Activated naive CD4-positive, alpha-beta T cell treated with anti-CD3 and anti-CD28 coated beads, Interleukin-2, amount 10 ng/mL, durations not matched to agents 7 days and 5 days (primary cell): ENCODE measurements at places on chromosomes 12 and 14.

GRCh38 chr12:44155358-44155757 lies 319.5 kb downstream of the TMEM117 start:
- DNase-seq = no peak

- DNase-seq = no peak
Observed at GRCh38 chr14:46574221-46574977, 77.2 kb downstream of the RPL10L start.

DNA sequence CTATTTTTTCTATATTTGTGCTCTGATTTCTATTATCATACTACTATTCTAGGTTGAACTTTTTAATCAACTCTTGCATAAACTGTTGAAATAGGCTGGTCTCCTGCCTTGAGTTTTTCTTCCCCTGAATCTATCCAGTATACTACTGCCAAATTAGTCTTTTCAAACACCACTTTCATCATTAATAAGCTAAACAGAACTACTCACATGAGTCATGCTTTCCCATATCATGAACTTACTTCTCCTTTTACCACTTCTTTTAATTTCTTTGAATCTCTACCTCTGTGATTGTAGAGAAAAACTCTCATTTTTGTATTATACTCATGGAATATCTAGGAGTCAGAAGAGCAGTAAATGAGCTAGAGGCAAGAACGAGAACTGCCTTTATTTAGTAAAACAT lies 340.3 kb upstream of the PDE3A start:
- no peak for DNase-seq

DNA sequence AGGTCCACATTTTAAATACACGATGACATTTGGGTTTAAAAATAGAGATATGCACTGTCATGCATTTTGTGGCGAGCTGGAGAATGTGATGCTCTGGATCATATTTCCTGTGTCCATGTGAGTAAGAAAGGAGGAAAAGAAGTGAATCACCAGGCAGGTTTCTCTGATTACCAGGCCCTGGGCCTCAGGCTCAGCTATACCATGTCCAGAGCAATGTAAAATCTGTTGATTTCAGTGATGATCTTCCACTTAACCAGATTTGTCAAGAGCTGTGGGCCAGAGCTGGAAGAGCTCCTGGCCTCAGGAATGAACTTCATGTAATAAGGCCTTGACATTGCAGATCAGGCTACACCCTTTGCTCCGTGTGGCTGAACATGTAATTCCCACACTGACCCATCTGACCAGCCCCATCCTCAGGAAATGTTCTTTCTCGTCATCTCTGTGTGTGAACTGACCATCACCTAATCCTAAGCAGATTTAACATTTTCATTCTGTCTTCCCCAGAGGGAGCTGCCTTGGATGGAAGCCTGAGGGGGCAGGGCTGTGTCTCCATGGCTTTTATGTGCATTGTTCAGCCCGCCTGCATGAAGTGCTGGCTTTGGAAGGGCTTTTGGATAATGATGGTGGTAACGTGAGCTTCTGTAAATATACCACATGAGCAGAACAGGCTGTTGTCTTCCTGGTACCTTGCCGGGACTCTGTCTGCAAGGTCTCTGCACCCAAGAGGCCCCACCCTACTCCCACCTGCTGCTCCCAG lies 54.5 kb downstream of the CRACR2A start:
- no peak for DNase-seq

DNA sequence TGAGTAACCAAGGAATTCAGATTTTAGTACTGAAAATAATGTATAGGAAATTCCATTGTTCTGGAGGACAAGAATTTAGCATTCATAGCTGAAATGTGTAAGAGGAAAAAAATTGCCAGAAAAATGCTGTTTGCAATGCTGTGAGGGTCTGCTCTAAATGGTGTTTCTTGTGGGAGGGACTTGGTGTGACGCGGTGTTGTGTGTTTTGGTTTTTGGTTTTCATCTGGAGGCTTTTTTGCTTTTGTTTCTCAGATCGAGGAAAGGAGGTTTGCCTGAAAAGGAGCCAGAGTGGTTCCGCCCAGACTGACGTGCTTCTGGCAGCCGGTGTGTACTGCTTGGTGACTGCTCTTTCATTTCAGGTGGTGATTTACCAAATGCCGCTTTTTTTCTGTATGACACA lies 211.8 kb upstream of the HMGA2 start:
- DNase-seq = no peak

- DNase-seq = peak; percentile 14
Observed at GRCh38 chr14:68704736-68705720, 87.8 kb downstream of the ZFP36L1 start.

DNA sequence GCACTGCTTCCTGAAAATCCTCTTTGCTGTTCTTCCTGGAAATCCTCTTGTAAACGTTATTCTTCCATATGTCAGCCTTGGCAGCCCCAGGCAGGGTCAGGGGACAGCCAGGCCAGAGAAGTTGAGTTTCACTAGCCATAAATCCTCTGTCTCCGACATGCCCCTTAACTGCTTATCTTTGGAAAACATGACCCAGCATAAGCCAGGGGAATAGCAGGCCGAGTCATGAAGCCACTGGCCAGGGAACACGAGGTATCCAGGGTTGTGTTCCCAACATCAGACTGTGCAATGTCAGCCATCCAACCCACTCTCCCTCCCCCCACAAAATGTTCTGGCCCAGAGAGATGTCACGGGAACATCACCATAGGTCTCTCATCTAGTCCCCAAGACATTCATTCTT lies 453.9 kb downstream of the MED13L start:
- DNase-seq = no peak

GRCh38 chr12:90028635-90029051 lies 320.0 kb upstream of the ATP2B1 start:
- no peak for DNase-seq

DNA sequence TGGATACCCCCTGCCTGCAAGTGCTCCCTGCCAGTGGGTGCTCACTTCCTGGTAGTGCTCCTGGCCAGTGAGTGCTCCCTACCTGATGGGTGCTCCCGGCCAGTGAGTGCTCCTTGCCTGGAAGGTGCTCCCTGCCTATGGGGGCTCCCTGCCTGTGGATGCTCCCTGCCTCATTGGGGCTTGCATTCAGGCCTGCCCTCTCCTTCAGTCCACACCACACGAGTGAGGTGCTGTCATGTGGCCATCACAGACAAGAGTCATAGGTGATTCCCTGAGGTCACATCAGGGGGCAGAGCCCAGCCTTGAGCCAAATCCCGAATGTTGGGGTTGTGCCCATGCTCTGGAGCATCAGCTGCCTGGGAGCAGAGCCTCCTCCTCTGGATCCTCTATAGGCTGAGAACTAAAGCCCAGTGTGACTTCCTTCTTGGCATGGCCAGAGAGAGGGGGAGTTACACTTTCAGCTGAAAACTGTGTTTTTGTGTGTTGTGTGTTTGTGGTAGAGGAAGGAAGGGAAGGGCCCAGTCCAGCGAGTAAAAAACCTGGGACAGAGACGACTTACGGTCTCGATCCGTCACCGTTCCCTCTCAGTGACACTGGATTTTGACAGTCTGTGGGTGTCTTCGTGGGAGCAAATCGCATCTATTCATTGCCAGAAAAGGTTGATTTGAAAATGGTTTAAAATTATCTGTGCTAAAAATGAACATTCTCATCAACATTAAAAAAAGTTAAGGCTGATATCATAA lies 136.0 kb downstream of the ADGRD1 start:
- DNase-seq = no peak

DNA sequence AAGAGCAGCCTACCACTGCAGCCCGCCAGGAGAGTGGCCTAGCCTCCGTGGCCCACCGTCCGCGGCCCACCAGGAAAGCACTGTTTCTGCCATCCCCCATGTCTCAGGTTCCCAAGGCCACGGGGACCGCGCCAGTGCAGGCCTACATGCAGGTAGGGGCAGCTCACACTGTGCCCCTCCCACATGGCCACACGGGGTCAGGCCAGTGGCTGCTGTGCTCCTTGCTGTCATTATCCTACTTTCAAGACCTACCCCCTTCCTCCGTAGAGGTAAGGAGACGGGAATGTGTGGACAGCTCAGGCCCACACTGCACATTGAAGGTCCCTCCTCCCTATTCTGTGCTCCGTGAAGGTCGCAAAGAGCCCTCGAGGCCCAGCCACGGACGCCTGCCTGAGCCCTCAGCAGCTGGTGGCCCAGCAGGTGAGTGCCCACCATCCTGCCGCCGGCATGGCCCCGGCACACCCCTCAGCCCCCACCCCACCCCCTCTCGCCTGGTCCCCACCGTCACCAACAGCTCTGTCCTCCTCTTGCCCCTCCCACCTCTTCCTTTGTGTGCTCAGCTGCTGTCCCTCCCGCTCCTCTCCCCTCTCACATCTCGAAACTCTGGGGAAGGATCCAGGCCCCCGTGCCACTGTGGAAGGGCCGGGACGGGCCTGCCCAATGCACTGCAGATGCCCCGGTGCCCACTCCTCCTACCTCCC lies 10.0 kb downstream of the DDX51 start:
- DNase-seq = peak; percentile 17

- DNase-seq = no peak
Observed at GRCh38 chr14:100450049-100450448, 126.9 kb downstream of the SLC25A47 start.

DNA sequence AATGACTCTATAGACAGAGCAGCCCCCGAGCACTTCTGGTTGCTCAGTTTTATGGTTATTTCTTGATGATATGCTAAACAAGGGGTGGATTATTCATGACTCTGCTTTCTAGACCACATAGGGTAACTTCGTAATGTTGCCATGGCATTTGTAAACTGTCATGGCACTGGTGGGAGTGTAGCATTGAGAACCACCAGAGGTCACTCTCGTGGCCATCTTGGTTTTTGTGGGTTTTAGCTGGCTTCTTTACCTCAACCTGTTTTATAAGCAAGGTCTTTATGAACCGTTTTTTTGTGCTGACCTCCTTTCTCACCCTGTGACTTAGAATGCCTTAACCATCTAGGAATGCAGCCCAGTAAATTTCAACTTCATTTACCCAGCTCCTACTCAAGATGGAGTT lies 1036.2 kb upstream of the FLRT2 start:
- DNase-seq = no peak

DNA sequence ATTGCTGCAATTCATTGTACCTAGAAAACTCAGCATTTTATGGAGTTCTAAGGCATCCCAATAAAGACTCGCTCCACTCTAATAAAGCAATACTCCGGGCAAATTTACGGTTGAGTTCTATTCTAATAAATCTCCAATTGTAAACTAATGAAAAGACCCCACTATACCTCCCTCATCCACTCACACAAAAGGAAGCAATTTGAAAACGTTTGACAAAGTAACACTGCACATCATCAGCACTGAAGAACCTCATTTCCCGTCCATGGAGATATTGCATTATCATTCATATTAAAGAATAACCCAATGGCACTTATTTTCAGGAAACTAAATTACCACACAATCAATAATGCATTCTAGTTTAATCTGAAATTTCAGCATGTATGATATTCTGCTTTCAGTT lies 111.0 kb upstream of the LMO3 start:
- DNase-seq = no peak
